ENCODE measurements at places on chromosomes 5 and 9.

- no peak for DNase-seq
Measured at GRCh38 chr5:103393101-103393754, 134.7 kb downstream of the MACIR start.

GRCh38 chr9:135103931-135104639 is 16.6 kb downstream of the OLFM1 start:
- no peak for DNase-seq

DNA sequence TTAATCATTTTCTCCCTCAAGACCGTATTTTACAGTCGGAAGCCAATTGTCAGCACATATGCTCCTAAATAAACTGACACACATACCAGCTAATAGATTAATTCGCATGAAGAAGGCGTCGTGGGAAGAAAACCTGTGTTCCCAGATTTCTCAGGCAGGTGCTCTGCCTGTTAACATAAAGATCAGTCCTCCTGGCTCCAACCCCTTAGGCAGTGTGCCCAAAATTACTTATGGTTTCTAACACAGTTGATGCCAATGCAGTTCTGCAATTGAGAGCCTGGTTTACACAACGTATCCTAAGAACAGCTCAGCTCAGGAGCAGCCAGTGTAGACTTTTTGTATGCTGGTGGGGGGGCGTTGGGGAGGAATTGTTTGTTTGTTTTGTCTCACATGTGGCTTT is 208.3 kb downstream of the ENC1 start:
- no peak for DNase-seq

DNA sequence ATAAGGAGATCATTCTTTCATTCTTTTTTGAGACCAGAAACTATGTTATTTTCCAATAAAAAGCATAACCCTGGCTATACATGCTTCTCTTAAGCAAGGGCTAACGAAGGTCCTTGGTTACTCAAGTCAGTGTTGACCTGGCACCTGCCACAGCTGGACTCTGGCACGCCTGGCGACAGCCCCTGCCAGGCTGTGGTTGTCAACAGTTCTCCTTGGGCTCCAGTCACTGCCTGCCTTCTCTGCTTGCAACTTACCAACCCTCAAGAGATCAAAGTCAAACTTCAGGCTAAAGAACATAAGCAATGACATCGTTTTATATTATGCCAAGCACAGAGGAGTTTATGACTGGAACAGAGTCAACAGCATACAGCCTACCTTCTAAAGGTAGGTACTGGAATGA is 61.4 kb upstream of the TBC1D9B start:
- DNase-seq, result no peak

GRCh38 chr5:14082973-14083372 is 60.2 kb upstream of the TRIO start:
- no peak for DNase-seq

DNA sequence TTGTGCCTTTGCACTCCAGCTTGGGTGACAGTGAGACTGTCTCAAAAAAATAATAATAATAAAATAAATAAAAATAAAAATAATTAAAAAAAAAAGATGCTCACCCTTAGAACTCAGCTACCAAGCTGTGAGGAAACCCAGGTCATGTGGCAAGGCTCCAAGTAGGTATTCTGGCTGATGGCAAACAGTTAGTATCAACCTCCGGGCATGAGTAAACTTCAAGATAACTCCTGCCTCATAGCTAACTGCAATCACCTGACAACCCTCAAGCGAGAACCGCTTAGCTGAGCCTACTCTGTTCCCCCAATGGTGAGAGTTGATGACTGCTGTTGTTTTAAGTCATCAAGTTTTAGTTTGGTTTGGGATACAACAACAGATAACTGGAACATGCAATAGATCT is 6.1 kb upstream of the SLC44A1 start:
- no peak for DNase-seq

GRCh38 chr5:169592937-169593650 is 9.5 kb downstream of the SPDL1 start:
- DNase-seq, result no peak

DNA sequence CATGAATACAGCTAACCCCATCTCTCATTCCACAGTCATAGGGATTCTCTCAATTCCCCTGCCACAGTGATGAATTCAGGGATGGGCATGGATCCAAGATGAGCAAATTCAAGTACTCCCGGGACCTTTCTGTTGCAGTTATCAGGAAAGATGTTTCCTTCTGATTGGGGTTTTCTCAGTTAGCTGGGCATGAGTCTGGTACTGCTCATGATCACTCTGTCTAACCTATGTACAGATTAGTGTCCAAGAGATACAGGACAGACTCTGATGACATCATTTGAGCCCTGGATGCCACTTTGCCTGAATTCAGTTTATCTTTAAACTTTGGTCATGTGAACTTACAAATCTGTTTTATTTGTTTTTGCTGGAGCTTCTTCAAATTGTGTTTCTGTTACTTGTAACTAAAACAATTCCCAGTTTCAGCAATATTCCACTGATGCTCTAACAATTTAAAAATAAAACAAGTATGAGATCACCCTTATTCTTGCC is 257.7 kb upstream of the KLF9 start:
- DNase-seq, result no peak

DNA sequence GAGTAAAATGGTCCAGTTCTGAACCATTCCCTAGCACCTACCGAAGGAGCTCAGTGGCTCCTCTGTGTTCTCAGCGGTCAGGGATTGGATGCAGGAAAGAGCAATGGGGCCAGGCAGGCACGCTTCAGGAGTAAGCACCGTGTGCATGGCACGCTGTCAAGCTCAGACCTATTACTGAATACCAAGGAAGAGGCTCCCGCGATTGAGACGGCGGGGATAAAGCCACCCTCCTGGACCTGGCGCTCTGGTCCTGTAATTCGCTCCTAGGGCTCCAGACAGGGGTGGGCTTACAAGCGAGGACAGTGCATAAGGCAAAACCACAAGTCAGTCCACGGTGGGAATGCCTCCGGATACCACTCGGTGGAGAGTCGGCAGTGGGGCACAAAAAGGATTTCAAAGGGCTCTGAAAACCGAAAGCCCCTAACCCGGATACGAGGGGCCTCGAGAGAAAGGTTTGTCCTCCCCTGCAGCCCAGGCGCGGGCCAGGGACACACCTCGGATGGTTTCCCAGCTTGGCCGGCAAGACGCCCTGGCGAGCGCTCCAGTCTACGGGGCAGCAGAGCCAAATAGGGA is 988 bp downstream of the OXCT1 start:
- no peak for DNase-seq

DNA sequence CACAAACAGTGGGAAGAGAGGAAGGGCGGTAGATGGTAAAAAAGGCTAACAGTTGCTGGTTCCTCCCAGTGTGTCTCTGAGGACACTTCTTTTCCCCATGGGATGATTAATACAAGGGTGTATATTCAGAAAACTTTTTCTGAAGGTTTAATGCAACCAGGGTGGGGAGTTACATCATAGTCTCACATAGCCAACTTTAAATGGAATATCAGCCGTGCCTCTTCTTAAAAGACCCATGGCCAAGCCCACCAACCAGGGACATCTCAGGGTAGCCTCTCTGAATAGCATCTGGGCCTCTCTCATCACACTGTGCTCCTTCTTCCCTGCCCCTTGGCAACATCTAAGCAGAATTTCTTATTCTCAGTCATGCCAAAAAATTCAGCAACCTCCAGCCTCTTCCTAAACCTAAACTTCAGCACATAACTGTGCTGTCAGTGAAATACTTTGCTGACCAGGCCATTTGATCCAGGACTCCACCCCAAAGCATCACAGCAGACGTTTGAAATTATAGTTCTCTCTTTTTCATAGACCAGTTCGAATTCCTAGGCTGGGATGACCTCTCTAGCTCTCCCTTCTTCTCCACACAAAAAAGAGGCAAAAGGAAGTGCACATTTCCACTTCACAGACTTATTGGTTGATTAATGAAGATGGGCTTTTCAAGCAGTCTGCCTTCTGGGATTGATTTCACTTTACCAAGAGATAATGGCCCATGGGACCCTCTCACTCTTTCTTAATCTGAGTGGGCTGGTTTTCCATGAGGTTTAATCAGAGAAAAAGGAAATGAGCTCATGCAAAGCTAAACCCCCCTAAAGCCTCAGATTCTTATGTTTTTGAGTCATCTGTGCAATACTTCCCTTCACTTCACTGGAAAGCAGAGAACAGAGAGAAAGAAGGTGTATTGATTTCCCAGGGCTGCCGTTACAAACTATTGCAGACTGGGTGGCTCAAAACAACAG is 85.1 kb upstream of the RAI14 start:
- DNase-seq, result no peak

DNA sequence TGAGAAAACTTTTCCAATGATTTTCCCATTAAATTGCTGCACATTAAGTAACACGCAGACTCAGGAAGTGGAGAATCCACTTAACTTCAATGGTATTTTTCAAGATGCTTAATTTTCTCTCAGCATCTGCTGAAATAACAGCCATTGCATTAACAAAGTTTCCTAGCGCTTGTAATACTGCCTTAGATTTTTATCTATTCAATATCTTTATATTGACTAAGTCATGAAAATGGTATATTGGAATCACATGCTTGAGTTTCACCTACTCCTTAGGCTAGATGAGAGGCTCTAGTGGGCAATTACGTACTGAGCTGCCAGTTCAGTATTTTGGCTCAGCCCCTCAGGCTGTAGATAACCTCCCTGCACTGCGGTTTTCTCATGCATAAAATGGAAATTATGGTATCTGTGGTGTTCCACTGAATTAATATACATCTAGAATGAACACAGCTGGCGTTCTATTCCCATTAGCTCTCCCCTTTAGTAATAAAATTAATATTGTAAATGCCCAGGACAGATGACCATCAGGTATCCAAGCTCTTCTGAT is 112.9 kb downstream of the MTX3 start:
- DNase-seq, result no peak

DNA sequence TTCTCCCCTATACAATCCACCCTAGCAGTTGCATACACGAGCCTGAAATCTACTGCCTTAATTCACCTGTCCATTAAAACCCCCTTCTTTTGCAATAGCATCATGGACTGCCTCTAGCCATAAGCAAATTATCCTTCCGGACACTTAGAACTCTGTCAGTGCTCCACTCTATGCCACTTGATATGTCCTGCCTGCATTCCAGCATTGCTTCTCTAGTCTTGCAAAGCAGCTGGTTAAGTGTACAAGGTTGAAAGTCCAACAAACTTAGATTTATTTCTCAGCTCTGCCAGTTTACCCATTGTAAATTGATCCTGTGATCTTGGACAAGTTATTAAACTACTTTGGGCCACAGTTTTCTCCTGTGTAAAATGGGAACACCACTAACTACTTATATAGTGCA is 197.9 kb downstream of the EPB41L4A start:
- DNase-seq, result no peak

- DNase-seq, result no peak
Measured at GRCh38 chr5:170534177-170534576, 30.4 kb downstream of the KCNIP1 start.

DNA sequence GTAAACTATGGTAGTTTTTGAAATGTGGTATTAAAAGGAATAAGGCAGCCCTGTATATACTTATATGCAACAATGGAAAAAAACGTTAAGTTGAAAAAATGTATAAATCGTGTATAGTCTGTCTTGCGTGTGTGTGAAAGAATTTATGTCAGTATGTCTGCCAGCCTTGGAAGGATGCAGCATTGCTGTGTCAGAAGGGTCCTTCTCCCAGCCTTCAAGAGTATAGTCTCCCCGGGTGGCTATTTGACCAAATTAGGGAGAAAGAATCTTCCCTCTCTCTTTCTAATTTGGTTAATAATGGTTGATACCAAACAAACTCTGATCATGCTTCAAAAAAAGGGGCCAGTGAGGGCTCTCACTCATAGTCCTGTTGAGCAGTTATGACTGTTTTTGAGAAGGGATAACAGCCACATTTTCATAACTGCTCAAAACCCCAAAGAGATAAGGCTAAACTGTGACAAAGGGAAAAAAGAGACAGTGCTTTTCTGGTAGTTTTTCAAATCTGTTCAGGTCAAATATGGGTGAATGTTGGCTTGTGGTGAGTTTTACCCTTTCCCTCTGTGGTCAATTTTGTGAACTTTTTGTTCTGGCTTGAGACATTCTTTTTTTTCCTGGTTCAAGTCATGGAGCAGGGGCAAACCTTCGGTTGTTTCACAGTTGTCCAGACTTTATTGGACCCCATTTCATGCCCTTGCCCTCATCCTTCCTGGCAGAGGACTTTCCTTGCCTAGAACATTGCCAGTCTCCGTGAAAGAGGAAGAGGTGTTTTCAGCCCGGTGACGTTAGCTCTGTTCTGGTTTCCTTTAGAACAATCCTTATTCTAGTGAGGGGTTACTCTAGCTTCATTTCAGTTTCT is 21.0 kb downstream of the SNX30 start:
- no peak for DNase-seq

- no peak for DNase-seq
Measured at GRCh38 chr9:113635586-113635985, 172.1 kb downstream of the RGS3 start.

DNA sequence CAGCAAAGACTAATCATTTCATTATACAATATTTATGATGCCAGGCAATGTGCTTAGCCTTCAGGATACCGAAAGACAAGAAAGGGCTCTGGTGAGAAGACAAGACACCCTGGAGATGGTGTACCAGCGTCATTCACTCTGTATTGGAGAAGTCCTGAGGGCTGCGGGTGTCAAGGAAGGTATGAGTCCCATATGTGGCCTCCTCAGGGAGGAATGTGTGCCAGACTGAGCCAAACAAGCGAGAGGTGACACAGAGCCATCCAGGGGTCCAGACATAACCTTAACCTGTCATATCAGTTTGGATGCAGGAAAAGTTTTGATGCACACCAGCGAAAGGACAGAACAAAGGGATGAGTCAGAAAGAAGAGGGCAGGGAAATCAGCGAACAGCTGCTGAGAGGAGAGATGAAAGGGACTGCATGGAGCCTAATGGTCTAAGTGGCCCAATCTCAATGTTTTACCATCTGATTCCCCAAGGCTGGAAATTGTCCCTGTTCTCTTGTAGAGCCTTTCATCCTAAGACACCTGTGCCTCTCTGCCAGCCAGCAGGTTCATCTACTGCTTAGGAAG is 38.9 kb downstream of the ADRA1B start:
- DNase-seq, result no peak

- no peak for DNase-seq
Measured at GRCh38 chr9:80635065-80635464, 1054.3 kb downstream of the TLE1 start.

Measured in stimulated activated CD4-positive, alpha-beta T cell treated with anti-CD3 and anti-CD28 coated beads, TNF-alpha, amount 100 ng/mL, for 4 hours (primary cell).